ENCODE measurements at places on chromosomes 11 and 22. TPM values are rescaled to one million over a fixed set of nuclear protein-coding genes. Genes with fewer than 3 reads are reported as not detected.

Gene SHISA8
- total RNA-seq = not detected

Gene DEFB131B
- not detected for total RNA-seq

Gene RPS3
- 3,398 TPM for total RNA-seq

Gene UBQLNL
- total RNA-seq = 0.13 TPM

Gene CBLIF
- not detected for total RNA-seq

Gene SLC25A45
- total RNA-seq = 0.65 TPM

Gene MS4A1
- not detected for total RNA-seq

Gene KRTAP5-9
- not detected for total RNA-seq

Gene MAJIN
- not detected for total RNA-seq

Gene TTC28
- total RNA-seq = 68.4 TPM

Gene SLC22A6
- not detected for total RNA-seq

Gene C11orf97
- not detected for total RNA-seq

Gene PATE2
- total RNA-seq = not detected

Gene MPZL2
- 0.24 TPM for total RNA-seq

Gene C11orf71
- 7.3 TPM for total RNA-seq

Gene RASD2
- total RNA-seq = not detected

Gene TIMM10
- 14.7 TPM for total RNA-seq

Gene C11orf68
- total RNA-seq = 20.0 TPM

Gene LUZP2
- 1.5 TPM for total RNA-seq

Gene POTEH
- not detected for total RNA-seq

Gene SAA4
- total RNA-seq = not detected

Gene CDKN1C
- total RNA-seq = 30.1 TPM

Gene MACROD1
- 41.7 TPM for total RNA-seq

Gene ADORA2A
- total RNA-seq = 7.0 TPM

Gene TYR
- total RNA-seq = not detected

Gene EFCAB6
- total RNA-seq = 3.0 TPM

Gene SMCO4
- 5.3 TPM for total RNA-seq

Gene MRPL17
- 53.4 TPM for total RNA-seq

Gene OR56A3
- total RNA-seq = not detected

Gene KCNE3
- total RNA-seq = 0.52 TPM

Gene PANX2
- 0.65 TPM for total RNA-seq

Gene NLRP6
- not detected for total RNA-seq

Gene PI4KA
- 24.5 TPM for total RNA-seq

Gene PRR33
- not detected for total RNA-seq

Gene SHISAL1
- not detected for total RNA-seq

Gene MS4A8
- total RNA-seq = not detected

Gene DDI1
- not detected for total RNA-seq

Gene QSER1
- total RNA-seq = 17.8 TPM

Gene OR2D3
- total RNA-seq = not detected

Gene DGCR6
- 0.52 TPM for total RNA-seq

Gene USP35
- total RNA-seq = 7.5 TPM

Gene SYT8
- total RNA-seq = not detected

Gene SCT
- total RNA-seq = not detected

Gene OVCH2
- not detected for total RNA-seq

Gene CAPN5
- total RNA-seq = 11.6 TPM

Gene OR52I1
- total RNA-seq = not detected
